Fibroblast of villous mesenchyme (primary cell): ENCODE measurements at places on chromosomes 6 and 20.

- no peak for DNase-seq
Observed at GRCh38 chr20:61898405-61898804, 167.3 kb downstream of the TAF4 start.

DNA sequence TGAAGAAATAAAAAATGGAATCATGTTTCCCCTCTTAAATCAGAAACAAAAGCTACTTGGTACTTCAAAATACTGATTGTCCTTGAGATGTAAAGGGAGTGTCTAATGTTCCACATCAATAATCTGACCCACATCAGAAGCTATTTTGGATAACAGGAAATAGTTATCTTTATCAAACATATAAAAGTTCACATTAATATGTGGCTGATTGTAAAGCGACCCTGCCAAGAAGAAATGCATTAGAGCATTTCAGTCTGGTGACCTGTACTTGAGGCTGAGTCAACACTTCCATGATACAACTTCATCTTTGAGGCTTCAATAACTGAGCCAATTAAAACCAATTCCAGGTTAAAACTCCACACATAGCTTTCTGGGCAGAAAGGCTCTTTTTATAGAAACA lies 31.8 kb downstream of the SYNE1 start:
- DNase-seq = no peak

- DNase-seq = no peak
Observed at GRCh38 chr6:322940-323729, 30.8 kb downstream of the DUSP22 start.

DNA sequence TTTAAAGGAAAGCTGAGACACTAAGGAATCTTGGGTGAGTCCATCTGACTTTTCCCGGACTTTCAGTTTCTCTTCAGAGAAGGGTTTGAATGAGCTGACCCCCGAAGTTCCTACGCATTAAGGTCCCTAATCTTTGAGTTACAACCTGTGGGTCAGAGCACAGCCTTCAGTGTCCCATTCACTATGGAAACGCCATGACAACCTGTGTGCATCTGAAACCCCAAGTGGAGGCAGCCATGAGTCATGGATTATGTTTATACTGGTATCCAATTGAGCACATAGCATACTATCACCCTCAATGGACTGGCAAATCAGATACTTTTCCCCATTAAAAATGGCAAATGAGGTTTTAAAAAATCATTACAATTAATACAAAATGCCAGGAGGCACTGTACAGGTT lies 11.4 kb downstream of the MYLK4 start:
- peak; percentile 44 for DNase-seq

GRCh38 chr20:50331469-50332363 lies 141.1 kb downstream of the CEBPB start:
- DNase-seq = no peak

- DNase-seq = no peak
Observed at GRCh38 chr20:57869291-57869950, 159.6 kb upstream of the PMEPA1 start.

DNA sequence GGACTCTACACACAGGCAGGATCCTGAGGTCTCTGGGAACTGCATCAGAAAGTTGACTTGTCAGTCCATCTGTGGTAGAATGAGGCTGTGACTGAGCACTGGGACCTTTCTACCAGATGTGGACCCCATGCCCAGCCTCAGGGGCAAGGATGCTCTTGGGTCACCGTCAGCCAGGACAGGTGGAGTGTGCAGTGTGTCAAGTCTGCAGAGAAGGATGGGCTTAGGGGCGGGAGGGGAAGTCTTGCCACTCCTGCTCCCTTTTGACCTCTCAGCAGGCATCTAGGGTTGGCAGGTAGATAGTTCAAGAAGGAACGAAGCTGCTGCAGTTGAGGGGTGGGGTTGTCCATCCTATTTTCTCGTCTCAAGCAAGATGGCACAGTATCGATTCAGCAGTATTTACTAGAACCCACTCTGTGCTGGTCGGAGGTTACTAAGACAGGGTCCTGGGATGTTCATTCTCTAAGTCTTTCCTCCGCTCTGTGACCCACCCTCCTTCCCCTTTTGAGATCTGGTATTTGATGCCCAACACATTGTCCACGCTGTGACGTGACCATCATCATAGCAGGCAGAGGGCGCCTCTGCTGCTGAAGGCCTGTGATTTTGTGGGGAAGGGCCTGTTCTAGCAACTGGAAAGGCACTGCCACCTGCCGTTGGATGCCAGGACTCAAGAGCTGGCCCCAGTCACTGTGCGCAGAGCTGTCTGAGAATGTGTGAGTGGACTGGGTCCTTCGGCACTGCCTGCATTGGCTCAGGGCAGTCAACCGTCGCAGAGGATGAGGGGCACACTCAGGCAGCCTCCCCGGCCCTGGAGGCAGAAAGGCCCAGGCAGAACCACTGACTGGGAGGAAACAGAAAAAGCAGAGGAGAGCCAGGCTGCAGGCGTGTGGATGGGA lies 23.2 kb downstream of the RBCK1 start:
- DNase-seq = peak; percentile 84

DNA sequence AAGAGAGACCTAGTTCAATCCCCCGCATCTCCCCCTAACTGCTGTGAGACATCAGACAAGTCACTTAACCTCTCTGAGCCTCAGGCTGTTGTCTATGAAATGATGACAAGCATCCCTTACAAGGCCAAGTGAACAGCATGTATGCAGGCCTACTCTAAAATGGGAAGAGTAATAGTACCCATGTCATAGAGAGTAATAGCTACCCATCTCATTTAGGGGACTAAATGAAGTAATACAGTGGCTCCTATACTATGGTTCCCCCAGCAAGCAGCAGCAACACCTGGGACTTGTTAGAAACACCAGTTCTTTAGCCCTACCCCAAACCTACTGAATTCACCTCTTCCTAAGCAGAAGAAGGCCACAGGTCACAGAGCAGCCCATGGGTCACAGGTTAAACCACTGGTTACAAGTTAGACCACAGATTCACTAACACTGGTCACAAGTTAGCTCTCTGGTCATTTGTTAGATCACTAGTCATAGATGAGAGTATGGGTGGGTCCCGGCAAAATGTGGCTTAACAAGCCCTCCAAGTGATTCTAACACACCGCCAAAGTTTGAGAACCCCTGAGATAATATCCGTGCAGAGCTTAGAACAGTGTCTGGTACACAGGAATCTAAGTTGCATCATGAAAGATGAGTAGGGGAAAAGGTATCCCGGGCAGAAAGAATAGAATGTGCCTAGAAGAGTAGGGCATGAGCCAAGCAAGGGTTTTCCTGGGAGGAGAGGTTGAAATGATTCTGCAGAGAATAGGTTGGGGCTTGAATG lies 1.4 kb downstream of the DEFB124 start:
- no peak for DNase-seq

DNA sequence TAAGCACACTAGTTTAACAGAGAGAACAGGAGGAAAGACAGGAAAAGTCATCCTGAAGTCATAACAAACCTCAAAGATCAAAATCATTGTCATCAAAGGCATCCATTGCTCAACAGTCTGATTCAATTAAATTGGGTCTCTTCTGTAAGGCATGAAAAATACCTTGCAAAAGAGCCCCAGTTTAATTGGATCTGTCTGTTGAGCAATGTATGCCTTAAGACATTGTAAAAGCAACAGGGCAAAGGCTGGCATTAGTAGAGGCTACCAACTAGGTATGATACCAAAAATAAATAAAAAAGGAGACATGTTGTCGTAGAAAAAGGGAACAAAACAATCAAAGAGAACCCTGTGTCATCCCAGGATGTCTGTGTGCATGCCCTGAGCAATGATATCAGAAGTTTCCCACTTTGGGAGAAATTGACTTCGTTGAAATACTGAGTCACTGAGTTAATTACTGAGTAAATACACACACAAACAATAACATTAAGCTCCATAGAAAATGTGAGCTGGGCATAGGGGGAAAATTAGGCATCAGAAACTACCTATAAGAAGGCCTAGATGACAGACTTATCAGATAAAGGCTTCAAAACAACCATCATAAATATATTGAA lies 1013.8 kb upstream of the CITED2 start:
- DNase-seq = peak; percentile 52

DNA sequence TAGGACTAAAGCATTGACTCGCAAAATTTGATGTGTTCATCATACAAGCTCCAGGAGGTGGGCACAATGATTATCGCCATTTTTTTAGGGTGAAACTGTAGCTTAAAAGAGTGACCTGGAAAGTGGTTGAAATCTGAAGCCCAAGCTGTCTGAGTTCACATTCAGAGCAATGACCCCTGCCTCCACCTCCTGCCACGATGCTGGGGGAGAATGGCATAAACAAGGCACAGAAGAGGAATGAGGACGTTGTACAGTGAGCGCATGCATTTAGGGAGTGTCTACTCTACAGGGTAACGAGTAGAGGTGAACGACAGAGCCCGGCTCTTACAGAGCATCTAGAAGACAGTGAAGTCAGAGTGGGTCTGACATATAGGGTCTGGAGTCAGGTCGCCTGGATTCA lies 37.2 kb downstream of the CNKSR3 start:
- DNase-seq = no peak

- no peak for DNase-seq
Observed at GRCh38 chr6:119628691-119629594, 279.4 kb upstream of the MAN1A1 start.

DNA sequence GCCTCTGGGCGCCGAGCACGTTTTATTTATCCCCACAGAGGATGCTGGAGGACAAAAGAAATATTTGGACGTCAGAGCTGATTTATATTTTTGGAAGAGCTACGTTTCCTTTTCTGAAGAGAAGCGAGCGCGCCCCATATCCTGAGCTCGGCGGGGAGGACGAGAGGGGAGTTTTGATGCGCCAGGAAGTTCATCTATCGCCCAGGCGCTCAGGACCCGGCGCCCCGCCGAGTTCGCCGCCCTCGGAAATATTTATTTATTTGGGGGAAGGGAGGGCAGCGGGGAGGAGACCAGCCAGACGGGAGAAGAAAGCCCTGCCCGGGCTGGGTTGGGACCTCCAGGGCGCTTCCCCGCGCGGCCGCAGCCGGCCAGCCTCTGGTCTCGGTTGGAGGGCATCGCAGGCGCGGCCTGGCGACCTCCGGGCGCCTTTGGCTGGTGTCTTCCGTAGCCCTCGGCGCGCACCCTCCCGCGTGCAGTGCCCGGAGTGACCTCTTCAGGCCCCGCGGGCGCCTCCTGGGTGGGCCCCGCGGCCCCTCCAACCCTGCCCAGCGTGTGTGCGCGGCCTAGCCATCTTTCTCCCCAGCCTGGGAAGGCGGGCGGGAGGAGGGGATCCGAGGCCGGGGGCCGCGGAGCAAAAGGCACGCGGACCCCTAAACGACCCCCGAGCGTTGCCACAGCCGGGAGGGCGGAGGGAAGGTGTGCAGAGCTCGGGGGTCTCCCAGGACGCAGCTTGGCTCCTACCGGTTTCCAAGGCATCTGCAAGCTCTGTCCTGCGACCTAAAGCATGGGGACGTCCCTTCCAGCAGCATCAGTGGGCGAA lies 5.4 kb upstream of the FOXF2 start:
- no peak for DNase-seq

GRCh38 chr6:21807299-21808044 lies 213.9 kb downstream of the SOX4 start:
- DNase-seq = no peak

DNA sequence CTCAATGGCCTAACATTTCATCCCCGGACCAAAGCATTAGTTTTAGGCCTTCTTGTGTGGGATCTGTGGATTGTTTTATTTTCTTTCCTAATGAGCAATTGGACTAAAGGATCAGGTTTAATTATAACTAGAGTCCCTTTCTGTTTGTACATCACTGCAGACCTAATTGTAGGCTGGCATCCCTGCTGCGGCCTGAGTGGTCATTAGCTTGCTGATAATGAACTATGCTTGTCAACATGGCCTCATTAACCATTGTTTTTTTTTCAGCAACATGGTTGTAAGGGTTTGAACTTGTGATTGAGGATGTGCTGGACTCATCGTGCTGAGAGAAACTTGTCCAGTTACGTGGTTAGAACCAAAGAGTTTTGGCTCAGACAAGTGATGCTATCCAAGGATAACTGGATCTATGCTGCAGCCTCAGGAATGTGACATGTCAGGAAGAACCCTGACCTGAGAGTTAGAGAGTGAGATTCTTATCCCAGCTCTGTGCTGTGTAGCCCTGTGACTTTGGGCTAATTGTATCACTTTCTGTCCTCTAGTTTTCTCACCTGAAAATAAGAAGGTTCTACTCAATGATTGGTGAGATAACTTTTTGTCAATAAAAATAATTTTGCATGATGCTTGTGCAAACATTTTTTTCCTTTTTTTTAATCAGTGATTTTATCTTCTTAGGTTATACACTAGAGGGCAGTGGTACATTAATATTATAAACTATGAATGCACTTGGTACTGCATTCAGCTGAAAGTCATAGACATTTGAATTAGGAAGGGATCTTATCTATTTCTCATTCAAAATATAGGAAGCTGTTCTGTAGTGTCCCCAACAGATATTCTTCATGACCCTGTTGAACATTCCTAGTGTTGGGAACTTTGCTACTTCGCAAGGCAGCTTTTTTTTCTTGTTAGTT lies 140.9 kb downstream of the RNF144B start:
- DNase-seq = peak; percentile 6

GRCh38 chr6:103819509-103819908 lies 1040.2 kb downstream of the HACE1 start:
- no peak for DNase-seq

DNA sequence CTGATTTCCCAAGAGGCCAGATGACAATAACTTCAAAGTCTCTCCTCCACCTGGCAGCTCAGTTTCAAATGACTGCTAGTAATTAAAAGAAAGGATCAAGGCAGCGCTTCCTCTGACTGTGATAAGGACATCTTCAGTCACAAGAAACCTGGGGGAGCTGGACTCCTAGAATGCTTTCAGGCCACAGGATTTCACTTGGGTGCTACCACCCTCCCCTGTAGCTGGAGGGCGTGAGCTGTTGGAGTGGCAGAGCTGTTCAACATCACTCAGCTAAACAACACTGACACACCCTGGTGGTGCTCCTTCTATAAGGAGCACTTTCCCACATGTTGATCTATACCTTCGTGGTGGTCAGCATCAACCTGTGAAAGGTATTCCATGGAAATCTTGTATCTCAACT lies 2.2 kb upstream of the CNR1 start:
- no peak for DNase-seq

- no peak for DNase-seq
Observed at GRCh38 chr6:76631622-76632021, 559.2 kb upstream of the IMPG1 start.

GRCh38 chr6:98833307-98834059 lies 891 bp upstream of the POU3F2 start:
- DNase-seq = peak; percentile 28

GRCh38 chr6:163883984-163884383 lies 469.5 kb downstream of the QKI start:
- DNase-seq = peak; percentile 30

- no peak for DNase-seq
Observed at GRCh38 chr20:15163632-15164031, 826.2 kb upstream of the FLRT3 start.

- peak; percentile 27 for DNase-seq
Observed at GRCh38 chr6:2103765-2104523, 141.5 kb downstream of the GMDS start.
